ENCODE measurements at places on chromosomes 1 and 21.

DNA sequence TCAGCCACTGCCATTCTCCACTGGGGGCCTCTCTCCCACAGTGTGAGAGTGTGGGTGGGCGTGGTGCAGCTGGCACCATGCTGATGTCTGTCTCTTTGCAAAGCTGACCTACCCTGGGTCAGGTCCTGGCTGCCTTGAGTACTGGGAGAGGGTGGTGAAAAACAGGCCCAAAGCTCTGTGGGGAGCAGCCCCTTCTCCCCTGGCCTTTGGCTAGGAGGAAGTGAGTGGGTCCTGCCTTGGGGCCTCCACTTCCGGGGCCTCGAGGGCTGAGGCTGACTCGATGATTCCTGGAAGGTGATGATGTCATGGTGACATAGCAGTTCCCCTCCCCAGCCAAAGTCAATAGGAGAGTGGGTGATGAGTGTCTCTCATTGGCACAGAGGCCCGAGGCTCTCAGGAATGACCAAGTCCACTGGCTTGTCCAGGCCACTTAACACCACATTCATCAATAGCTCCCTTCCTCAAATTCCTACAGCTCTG, 53.0 kb downstream of the IER5 start:
- no peak for DNase-seq

GRCh38 chr1:105485207-105485606, 1571.3 kb upstream of the PRMT6 start:
- DNase-seq, result no peak

GRCh38 chr21:16377120-16377658, 647.4 kb downstream of the USP25 start:
- no peak for DNase-seq

DNA sequence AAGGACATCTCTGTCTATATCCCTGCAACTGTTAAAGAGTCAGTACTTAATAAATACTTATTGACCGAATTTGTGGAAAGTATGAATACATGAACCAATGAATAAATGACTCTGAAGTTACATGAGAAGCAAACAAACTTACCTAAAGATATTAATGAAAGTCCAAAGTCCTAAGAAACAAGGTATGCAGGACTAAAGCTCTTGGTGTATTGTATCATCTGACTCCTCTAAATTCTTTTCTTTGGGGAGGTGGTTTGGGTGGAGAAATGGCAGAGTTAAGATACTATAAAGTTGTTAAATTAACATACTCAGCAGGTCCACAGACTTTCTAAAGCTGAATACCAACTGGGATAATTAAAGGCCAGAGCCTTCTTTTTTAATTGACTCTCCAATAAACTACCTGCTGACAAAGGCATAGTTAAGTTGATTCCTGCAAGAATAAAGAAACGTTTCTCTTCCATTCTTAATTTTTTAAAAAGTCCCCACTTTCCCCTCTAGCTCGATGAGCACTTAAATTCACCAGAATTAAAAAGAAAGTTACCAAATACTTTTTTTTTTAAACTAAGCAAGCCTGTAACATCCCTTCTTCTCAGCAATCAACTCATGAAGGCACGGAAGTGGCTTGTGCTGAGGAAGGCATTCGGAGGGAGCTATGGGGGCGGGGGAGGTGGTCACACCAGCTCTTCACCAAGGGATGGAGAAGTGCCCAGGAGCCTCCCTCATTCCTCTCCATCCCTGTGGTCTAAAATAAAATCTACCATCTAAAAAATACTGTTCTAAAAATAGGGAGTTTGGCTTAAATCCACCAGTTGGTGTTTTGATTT, 61.1 kb downstream of the GADD45A start:
- DNase-seq, result no peak

Measured in stimulated activated CD8-positive, alpha-beta memory T cell treated with anti-CD3 and anti-CD28 coated beads, Interleukin-15, amount 100 ng/mL, for 1 hour (primary cell).